ENCODE measurements at places on chromosomes 7 and 10.

DNA sequence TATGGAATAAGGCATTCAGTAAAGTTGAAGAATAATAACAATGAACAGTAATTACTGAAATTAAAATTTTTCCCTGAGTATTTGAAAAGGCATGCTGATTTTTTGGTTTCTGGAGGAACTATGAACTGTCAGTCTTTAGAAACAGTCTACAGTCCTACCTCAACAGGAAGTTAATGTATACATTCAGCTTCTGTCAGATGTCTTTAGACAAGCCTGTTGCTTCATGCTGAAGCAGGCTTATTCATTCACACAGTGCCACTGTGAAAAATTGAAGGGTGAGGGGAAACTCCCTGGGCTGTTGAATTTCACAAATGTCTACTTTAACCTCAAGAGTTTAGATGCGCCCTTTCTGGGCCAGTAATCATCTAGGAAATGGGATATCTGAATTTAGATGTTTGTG lies 3.5 kb downstream of the NRF1 start:
- no peak for DNase-seq

DNA sequence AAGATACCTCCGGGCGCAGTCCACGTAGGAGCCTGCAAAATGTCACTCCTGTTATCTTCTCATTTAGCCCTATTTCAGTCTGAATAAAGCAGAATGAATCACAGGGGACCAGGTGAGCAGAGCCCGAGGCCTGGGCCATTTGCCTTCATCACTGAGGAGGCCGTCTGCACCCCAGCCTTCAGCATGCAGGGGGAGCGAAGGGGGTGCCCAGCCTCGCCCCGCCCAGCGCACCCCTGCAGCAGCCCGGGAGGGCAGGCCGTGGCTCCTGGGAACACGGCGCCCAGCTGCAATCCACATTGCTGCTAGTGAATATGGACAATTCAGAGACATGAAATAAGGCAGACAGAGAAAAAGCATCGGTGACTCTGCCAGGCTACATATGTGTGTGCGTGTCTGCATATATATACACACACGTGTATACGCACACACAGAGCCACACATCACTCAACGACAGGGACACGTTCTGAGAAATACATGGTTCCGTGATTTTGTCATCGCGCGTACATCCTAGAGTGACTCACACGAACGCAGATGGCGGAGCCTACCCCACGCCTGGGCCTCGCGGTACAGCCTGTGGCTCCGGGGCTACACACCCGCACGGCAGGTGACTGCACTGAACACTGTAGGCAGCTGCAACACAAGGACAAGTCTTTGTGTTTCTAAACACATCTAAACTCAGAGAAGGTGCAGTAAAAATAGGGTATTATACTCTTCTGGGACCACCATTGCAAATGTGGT lies 15.2 kb upstream of the ELFN1 start:
- no peak for DNase-seq

GRCh38 chr7:51346126-51346525 lies 29.5 kb upstream of the COBL start:
- DNase-seq, result no peak

DNA sequence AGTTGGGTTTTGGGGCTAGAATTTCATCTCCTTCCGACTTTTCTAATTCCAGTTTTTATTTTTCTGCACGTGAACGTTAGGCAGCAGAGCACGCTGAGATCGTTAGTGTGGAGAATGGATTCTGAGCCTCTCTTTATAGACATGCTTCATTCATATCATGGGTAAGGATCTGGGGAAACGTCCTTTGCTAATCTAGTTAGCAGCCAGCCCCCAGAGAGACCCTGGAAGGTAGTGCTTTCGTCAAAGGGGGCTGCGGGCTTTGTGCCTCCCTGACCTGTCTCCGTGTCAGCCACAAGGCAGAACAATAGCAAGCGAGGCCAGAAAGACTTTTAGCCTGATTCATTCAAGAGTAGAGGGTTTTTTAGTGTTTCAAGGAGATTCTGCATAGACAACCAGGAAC lies 196.3 kb upstream of the KLF6 start:
- DNase-seq, result no peak

- DNase-seq, result no peak
Observed at GRCh38 chr10:120684226-120684625, 166.9 kb upstream of the WDR11 start.

GRCh38 chr7:75532639-75533038 lies 40.5 kb downstream of the SPDYE5 start:
- DNase-seq, result no peak

DNA sequence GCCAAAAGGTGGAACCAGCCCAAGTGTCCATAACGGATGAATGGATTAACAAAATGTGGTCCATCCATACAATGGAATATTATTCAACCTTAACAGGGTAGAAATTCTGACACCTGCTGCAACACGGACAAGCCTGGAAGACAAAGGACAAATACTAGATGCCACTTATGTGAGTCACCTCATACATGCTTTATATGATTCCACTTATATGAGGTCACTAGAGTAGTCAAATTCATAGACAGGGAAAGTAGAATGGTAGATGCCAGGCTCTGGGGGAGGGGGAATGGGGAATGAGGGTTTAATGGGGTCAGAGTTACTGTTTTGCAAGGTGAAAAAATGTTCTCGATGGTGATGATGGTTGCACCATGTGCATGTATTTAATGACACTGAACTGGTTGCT lies 34.0 kb upstream of the CYTH3 start:
- no peak for DNase-seq

- DNase-seq, result peak; percentile 23
Observed at GRCh38 chr10:99612167-99612831, 7.9 kb downstream of the SLC25A28 start.

GRCh38 chr7:42227936-42228591 lies 8.9 kb downstream of the GLI3 start:
- no peak for DNase-seq

GRCh38 chr10:101224910-101225823 lies 4.1 kb downstream of the LBX1 start:
- DNase-seq, result no peak

GRCh38 chr10:88800152-88801125 lies 2.1 kb upstream of the LIPM start:
- DNase-seq, result no peak

- no peak for DNase-seq
Observed at GRCh38 chr7:42097752-42098151, 139.3 kb downstream of the GLI3 start.

- DNase-seq, result no peak
Observed at GRCh38 chr10:118874171-118874570, 119.4 kb upstream of the CACUL1 start.

DNA sequence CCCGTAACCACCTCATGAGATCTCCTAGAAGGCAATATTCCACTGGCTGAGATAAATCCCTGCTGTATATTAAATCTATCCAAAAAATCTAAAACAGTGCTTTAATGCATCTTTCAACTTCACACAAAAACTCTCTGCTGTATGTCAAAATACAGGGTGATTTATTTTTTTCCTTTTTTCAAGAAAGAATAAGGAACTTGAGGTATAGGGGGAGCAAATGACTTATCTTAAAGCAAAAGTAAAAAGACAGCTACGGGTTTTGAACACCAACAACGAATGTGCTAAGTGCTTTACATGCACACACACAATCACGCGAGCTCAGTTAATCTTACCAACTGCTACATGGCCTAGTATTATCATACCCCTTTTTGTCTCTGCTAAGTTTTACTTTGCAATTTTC lies 168.9 kb upstream of the PHF14 start:
- DNase-seq, result no peak
